Activated naive CD8-positive, alpha-beta T cell treated with anti-CD3 and anti-CD28 coated beads for 36 hours (primary cell): ENCODE measurements at places on chromosomes 13 and 19.

GRCh38 chr13:66322193-66322740, 907.9 kb downstream of the PCDH9 start:
- DNase-seq, result no peak

DNA sequence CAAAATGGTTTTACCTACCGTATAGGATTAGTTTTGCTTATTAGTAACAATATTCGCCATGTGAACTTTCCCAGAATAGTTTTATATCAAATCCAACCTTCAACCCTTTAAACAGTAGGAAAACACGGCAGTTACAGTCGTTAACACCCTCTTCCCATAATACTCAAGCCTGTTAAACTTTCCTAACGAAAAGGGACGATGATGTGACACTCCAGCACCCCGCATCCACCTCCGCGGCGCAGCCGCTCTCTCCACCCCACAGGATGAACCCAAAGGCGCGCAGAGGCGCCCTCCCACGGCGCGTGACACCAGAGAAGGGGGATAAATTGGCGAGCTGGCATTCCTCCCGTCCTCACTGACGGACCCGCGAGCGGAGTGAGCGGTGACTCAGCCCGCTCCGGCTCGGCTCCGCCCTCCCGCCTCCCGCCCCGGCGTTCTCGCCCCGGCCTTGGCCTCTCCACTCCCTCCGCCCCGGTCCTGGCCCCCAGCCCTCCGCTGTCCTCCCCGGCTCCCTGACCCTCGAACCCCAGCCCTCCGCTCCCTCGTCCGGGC, 665 bp downstream of the TUBGCP3 start:
- peak; percentile 79 for DNase-seq

DNA sequence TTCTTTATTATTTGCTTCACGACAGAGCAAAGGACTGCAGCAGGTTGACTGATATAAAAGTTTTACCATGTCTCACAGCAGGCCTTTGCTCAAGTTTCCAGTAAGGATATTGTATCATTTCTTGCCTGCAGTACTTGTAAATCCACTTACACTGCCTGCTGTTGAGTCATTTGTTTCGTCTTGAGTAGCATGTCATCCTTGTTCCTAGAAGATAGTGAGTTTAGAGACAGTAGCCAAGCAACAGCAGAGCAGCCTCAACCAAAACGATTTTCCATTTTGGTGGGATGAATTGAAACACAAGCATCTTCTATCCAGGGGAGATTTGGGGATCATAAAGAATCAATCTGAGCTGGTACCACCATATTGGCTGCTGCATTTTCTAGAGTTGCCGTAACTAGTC, 24.0 kb upstream of the ALOX5AP start:
- no peak for DNase-seq

GRCh38 chr19:10007371-10008183, 2.7 kb downstream of the COL5A3 start:
- DNase-seq, result no peak

DNA sequence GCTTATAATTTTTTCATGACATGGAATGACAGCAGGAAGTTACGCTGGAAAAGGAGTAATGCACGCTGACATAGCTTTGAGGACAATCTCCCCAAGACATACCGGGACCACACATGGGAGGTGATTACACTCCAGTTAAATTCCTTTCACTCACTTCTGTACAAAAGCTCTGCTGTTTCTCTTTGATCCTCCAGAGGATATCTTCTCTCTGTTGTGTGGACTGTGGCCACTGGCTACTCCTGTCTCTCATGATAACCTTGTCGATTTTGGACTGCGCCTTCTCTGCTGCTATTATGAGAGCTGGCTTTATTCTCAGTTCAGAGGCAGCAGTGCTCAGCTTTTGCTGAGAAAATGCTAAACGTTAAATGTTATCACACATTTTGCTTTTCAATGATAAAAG, 464.6 kb downstream of the FGF9 start:
- DNase-seq, result no peak

DNA sequence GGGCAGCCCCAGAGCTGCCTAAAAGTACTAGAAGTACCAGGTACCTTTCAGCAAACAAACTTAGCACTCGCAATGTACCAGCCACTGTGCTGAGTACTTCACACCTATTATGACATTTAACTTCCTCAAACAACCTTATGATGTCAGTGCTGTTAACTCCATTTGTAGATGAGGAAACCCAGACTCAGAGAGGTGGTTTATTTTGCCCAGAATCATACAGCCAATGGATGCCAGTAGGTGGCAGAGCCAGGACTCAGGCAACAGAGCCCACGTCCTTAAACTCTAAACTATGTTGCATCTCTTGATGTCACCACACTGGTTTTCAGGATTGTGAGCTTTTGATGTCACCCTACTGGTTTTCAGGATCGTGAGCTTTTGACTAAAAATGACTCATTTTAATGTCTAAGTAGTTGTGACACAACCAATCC, 78.9 kb downstream of the FLT1 start:
- no peak for DNase-seq

- peak; percentile 82 for DNase-seq
Observed at GRCh38 chr19:33064792-33065550, at the start of gene RHPN2. Gene RHPN2, minus strand, starts transcription at chr19:33064888. Its CDS starts 36 bp downstream, at chr19:33064852.

DNA sequence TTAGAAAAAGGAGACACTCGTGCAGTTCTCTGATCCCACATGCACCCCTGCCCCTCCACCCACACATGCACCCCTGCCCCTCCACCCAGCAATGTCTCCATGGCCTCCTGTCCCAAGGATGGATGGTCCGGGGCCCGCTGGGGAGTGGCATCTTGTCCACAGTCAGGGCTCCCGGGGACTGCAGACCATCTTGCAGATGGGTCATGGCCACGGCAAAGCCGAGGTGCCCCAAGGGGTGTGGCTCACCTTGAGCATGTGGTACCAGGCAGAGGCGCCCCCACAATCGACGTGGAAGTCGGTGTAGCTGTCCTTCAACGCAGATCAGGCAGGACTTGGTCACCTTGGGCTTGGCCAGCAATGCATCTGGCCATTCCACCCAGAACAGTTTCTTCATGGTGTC, 216.7 kb downstream of the TUBA3C start:
- no peak for DNase-seq

GRCh38 chr19:38039966-38040365, 133.0 kb downstream of the SIPA1L3 start:
- DNase-seq, result no peak

GRCh38 chr19:18932216-18932841, 8.7 kb downstream of the HOMER3 start:
- peak; percentile 81 for DNase-seq

DNA sequence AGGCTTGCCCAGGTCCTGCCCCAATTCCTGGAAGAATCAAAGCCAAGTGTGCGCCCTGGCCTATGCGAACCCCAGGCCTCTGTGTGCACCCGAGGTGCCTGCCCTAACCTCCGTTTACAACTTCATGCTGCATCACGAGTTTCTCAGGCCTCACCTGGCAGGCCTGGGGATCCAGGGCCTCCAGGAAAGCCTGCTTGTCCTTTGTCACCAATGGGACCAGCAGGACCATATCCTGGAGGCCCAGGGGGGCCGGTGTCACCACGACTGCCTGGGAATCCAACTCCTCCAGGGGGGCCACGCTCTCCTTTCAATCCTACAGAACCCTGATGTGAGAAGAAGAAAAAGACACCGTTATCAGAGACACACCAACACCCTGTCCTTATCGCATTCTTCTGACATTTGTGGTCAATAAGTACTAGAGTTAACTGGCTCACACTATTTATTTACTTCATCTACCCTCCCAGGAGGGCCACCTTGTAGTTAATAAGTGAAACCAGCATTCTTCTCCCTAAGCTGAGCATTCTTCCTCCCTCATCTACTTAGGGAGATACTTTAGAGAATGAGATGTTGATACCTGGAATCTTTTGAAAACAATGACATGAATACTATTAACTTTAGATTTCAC, 120.6 kb downstream of the COL4A1 start:
- DNase-seq, result no peak

GRCh38 chr19:12647490-12648071, 19.0 kb downstream of the MAN2B1 start:
- peak; percentile 57 for DNase-seq

GRCh38 chr13:80742033-80742432, 401.1 kb upstream of the SPRY2 start:
- DNase-seq, result no peak

GRCh38 chr13:100789025-100789424, 114.4 kb upstream of the TMTC4 start:
- no peak for DNase-seq

GRCh38 chr19:14160017-14160703, 23.8 kb upstream of the ASF1B start:
- DNase-seq, result no peak

- no peak for DNase-seq
Observed at GRCh38 chr19:18894254-18895037, 1.5 kb downstream of the CERS1 start.

DNA sequence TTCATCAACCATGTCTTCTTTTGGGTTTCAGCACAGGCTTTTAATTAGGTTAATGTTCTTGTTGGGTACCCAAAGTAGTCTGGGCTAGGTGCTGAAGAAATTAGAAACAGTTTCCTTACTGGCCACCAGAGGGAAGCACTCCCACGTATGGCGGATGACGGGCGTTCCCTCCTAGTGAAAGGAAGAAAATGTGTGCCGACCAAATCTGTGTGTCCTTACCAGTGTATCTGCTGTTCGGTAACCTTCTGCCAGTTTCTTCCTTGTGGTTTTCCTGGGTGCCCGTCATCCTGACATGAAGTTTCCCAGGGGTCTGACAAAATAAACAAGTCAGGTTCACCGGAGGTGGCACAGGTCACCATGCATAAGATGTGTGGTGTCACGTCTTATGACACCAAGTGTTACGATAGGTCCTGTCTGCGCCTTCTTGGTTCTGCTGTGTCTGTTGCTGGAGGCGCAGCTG, 6.0 kb upstream of the WDR88 start:
- DNase-seq, result peak; percentile 34

- no peak for DNase-seq
Observed at GRCh38 chr13:113220877-113221276, 11.5 kb downstream of the CUL4A start.

- DNase-seq, result no peak
Observed at GRCh38 chr13:112904436-112904960, 64.5 kb upstream of the MCF2L start.

DNA sequence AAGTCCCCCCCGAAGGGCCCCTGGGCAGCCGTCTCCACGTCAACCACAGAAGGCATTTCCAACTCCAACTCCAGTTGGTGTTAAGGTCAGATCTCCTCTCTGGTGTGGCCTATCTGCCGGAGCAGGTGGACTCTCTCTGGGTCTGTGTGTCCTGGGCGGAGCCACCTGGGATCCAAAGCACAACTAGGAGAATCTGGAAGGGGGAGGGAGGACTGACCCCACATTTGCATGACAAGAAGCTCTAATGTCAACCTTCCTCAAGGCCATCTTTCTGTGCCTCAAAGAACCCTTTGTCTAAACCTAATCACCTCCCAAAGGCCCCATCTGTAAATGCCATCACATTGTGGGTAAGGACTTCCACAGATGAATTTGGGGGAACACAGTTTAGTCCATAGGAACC, 381.5 kb downstream of the UQCRFS1 start:
- DNase-seq, result no peak

GRCh38 chr13:101575581-101575980, 123.1 kb downstream of the ITGBL1 start:
- DNase-seq, result no peak

DNA sequence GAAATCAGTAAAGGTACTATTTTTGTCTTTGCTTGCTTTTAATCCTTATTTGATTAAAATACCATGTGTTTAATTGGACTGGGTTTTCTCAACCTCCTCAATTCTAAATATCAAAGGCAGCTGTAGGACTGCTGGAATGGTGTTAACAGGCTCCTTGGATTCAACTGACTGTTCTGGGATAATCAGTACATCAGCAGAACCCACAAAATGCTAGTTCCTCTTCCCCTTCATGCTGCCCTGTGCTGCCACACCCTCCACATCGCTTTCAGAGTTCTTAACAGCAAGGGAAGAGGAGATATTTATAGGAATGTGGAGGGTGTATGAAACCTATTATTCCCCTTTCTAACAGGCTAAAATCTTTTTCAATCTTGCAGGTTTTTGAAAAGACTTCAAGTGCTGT, 82.4 kb downstream of the KCTD12 start:
- no peak for DNase-seq

DNA sequence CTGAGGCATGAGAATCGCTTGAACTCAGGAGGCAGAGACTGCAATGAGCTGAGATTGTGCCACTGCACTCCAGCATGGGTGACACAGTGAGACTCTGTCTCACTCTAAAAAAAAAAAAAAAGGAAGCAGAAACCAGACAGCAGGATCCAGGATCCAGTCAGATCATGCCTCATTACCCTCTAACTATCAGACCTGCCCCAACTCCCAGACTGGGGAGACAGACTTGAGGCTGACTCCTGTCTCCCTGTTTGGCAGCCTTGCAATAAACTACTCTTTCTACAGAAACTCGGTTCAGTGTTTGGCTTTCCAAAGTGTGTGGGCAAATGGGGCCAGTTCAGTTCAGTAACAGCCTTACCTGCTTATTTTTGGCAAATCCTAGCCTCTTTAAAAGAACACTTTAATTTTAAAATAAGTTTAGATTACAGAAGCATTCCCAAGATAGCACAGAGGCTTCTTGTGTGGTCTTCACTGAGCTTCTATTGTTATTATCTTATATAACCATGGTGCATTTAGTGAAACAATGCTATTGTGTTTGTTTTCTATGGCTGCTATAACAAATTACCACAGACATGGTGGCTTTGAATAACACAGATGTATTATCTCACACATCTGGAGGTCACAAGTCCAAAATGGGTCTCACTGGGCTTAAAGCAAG, 18.5 kb downstream of the RASL11A start:
- no peak for DNase-seq

- DNase-seq, result no peak
Observed at GRCh38 chr19:27672309-27673047, 1540.5 kb downstream of the UQCRFS1 start.

GRCh38 chr19:47097396-47098201, 16.0 kb downstream of the ZC3H4 start:
- no peak for DNase-seq

- DNase-seq, result no peak
Observed at GRCh38 chr19:50880241-50880640, 7.0 kb downstream of the KLK2 start.

GRCh38 chr19:29908963-29909944, 32.8 kb upstream of the URI1 start:
- DNase-seq, result no peak

DNA sequence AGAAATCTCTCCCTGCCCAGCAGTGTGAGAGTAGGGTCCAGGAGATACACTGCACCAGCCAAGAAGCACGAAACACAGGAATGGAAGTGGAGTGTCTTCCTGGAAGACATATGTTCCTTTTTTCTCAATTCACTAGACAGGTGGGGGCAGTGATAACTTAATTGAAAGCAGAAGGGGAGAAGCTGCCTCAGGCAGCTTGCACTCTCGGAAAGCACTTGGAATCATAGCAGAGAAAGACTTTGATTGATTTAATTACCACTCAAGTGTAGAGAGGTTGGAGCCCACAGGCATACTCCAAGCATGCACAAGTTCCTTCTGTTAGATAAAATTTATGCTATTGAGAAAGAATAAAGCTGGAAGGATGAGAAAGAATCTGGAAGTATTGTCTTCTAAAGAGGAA, 249.4 kb downstream of the SLITRK6 start:
- no peak for DNase-seq

DNA sequence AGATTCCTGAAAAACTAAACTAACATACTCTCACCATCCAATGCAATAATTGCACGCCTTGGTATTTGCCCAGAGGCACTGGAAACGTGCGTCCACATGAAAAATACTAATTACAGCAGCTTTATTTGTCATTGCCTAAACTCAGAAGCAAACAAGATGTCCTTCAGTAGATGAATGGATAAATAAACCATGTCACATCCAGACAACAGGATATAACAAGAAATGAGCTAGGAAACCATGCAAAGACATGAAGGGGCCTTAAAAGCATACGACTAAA, 25.0 kb downstream of the ELL start:
- DNase-seq, result no peak

GRCh38 chr13:95723438-95723837, 46.5 kb downstream of the DNAJC3 start:
- DNase-seq, result no peak

- no peak for DNase-seq
Observed at GRCh38 chr13:99865420-99865930, 106.1 kb downstream of the ZIC5 start.
